Bronchial epithelial cell (primary cell): ENCODE measurements at places on chromosomes 5 and 9.

DNA sequence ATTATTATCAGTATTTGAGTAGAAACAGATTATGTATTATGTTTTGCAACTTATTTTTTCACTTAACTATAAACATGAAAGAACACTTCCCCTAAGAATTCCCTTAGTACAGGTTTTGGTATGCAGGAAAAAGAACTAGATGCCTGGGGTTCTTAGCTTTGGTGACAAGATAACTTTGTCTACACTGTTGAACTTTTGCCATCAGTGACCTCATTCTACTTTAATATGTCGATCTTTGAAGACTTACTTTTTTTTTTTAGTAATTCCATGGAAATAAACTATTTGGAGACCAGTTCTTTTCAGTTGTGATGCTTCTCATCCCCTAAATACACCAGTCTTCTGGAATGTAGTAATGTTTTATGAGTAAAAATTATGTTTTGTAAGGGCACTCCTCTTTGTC lies 34.3 kb downstream of the ZNF462 start:
- DNase-seq, result no peak

DNA sequence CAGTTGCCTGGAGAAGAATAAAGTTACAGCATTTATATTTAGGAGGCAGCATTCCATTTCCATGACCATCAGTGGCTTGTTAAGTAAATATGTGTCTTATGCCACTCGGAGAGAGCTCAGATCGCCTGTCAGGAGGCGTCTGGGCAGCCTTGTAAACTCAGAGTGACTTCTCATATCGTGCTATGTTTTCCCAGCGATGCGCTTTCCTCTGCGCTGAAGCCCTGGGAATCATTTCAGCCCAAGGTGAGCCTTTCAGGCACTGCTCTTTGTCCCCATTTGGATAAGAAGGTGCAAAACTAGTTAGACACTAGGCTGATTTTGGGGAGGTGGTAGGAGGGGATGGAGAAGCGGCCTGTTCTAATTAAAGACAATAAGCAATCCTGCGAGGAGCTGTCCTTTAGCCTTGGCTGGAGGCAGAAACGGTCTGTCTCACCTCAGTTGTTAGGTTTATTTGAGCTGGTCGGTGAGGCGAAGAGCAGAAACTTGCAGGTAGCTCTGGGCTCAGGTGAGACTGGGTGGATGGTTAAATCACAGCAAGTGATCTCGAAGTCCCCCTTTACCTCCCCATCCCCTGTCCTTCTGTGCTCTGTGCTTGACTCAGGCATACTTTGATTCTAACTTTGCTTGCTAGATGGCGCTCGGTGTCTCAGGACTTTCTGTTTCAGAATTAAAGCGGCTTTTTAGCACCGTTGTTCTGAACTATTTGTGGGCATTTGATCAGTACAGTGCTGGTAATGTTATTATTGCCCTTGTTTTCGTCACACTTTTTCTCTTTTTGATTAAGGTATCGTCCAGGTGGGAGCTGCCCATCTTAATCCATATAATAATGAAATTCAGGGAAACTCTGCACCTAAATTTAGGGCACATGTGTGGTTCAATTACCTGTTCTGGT lies 24.6 kb downstream of the NR2F1 start:
- peak; percentile 38 for DNase-seq

DNA sequence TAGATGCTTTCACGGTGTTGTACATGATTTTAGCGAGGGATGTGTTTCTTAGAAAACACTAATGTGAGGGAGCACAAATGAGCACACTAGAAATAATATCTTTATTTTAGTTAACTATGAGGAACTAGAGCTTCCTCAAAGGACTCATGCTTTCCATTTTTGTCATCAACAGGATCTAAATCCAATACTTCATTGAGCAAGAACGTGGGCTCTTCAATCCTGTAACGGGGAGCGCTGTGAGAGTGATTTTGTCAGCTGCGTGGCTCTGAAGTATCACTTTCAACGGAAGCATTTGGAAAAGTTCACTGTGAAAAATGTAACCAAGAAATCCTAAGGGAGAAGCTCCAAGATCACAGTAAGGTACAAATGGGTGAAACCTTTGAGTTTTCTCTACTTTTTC lies 93.2 kb downstream of the LIX1 start:
- no peak for DNase-seq

- DNase-seq, result no peak
These were observed 190.5 kb downstream of the DENND1A start for GRCh38 chr9:123739387-123739786.

- DNase-seq, result peak; percentile 37
These were observed 13.3 kb downstream of the CAPSL start for GRCh38 chr5:35924950-35925722.

- DNase-seq, result no peak
These were observed 86.6 kb downstream of the ZNF608 start for GRCh38 chr5:124659798-124660197.

DNA sequence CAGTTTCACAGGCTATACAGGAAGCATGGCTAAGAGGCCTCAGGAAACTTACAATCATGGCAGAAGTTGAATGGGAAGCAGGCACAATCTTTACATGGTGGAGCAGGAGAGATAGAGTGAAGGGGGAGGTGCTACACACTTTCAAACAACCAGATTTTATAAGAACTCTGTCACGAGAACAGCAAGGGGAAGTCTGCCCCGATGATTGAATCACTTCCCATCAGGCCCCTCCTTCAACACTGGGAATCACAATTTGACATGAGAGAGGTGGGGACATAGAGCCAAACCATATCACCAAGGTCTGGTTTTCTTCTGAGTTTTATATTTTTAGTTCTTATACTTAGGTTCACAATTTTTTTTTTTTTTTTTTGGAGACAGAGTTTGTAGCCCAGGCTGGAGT lies 16.1 kb downstream of the ZCCHC9 start:
- no peak for DNase-seq

GRCh38 chr9:37859043-37859442 lies 44.9 kb downstream of the SLC25A51 start:
- DNase-seq, result peak; percentile 17

DNA sequence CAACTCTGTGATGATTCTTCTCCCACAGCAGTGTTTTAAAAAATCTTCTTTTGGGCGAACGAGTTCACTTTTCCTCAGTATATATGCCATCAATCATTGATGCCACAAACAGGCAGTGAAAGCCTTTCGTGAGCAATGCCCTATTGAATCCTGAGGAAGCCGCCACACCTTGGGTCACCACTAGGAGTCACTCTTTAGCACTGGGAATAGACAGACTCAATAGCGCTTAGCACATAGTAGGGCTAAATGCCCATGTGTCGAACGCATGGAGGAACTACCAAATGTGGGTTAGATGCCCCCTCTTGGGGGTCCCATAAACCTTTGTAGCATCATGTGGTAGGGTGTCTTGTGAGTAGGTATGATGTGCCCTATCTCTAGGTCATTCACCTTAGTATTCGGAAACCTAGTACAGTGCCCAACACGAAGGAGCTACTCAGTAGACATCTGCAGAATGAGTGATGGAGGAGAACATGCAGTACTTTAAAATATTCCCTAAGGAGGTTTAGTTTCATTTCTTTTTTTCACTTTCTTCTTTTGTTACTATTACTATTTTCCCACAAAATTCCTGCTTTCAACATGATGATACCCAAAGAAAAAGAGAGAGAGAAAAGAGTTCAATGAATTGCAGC lies 603.7 kb downstream of the BNC2 start:
- no peak for DNase-seq

- no peak for DNase-seq
These were observed 4.4 kb upstream of the IFT74 start for GRCh38 chr9:26951794-26952193.

- peak; percentile 47 for DNase-seq
These were observed 41.0 kb downstream of the DMRT1 start for GRCh38 chr9:882416-882924.

DNA sequence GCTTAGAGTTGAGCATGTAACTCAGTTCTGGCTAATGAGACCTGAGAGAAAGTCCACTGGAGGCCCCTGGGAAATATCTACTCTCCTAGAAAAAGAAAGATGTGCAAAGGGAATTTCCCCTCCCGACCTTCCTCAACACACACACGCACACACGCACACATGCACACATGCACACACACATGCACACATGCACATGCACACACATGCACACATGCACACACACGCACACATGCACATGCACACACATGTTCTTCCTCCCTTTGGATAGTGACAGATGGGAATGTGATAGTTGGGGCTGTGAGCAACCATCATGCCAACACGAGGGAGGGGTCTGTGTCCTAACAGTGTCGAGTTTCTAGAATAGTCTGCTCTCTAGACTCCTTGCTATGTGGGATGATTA lies 148.2 kb upstream of the EGFLAM start:
- no peak for DNase-seq
